ENCODE measurements at places on chromosomes 2 and 18. TPM values are rescaled to one million over a fixed set of nuclear protein-coding genes. Genes with fewer than 3 reads are reported as not detected.

ALPG gene
- total RNA-seq, result 0.07 TPM

SOCS6 gene
- total RNA-seq, result 12.4 TPM

TMEM169 gene
- total RNA-seq, result not detected

ANKAR gene
- total RNA-seq, result 1.7 TPM

KRTCAP3 gene
- not detected for total RNA-seq
